Astrocyte of the hippocampus (primary cell): ENCODE measurements at places on chromosomes 4 and X.

DNA sequence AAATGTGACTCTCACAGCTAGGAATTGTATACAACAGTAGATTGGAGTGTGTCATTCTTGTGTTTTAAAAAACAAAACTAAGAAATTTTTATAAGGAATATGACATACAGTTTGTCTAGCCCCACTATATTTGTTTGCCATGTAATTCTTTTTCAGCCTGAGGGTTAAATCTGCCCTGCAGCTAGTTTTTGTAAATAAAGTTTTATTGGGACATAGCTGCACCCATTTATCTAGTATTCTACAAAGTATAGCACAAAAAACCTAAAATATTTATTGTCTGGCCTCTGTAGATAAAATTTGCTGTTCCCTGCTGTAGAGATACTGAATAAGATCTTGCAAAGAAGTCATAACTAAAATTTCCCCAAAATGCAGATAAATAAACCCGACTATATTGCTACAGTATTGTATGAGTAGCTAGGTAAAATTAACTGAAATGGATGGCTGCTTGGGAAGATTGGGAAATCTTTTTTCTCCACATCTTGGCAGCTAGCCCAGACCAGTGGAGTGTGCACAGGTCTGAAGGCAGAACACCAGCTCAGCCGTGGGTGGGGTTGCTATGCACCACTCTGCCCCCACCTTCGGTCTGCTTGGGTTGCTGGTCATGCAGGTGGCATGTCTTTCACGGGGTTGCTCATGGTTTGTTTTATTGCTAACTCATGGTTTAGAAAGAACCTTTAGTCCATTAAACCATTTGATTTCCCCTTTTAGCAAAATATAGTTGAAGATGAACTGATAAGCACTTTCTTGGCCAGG lies 127.9 kb downstream of the KLHL8 start:
- DNase-seq, result peak; percentile 85

- DNase-seq, result no peak
These were observed 546.3 kb downstream of the MAGEB5 start for GRCh38 chrX:26762253-26762652.

DNA sequence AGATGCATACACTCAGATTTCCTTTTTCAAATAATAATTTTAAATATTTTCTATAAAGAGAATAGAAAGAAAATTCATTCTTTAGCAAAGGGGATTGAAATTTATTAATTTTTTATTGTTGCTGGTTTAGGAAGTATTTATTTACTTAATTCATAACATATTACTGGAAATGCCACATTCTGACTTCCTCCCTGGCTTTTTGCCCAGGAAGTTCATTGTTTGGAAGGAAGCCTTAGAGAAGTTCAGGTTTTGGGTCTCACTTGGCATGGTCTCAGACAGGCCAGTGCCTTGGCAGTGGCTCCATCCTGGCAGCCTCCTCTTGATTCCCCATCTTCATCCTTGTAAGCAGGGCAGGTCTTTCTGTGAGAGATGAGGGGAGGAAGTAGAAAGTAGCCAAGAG lies 50.5 kb downstream of the IL15 start:
- DNase-seq, result peak; percentile 7

DNA sequence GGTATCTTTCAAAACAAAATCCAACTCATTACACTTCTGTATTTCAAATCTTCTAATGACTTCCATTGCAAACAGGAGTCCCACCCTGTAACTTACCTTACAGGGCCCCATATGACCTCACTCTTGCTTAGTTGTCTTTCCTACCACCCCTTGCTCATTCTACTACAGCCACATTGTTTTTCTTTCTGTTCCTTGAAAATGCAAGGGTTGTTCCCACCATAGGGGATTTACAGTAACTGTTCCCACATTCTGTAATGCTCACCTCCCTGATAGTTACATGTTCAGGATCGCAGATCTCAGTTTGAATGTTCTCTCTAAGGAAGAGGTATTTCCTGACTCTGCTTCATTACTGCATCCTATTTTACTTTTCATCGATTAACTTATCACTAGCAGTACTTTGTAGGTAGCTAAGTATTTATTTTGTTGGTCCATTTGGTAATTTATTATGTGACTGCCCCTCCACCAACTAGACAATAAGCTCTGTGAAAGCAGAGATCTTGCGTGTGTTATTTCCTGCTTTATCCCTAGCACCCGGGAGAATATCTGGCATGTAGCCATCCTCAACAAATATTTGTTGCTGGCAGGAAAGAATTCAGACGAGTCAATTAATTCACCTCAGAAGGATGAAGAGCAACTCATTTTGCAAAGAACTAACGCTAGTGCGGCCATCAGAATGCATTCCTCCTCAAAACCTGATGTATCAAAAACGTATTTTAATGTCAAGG lies 21.4 kb downstream of the MAOB start:
- peak; percentile 74 for DNase-seq

- no peak for DNase-seq
These were observed 179.2 kb downstream of the TBCK start for GRCh38 chr4:106136777-106137331.

DNA sequence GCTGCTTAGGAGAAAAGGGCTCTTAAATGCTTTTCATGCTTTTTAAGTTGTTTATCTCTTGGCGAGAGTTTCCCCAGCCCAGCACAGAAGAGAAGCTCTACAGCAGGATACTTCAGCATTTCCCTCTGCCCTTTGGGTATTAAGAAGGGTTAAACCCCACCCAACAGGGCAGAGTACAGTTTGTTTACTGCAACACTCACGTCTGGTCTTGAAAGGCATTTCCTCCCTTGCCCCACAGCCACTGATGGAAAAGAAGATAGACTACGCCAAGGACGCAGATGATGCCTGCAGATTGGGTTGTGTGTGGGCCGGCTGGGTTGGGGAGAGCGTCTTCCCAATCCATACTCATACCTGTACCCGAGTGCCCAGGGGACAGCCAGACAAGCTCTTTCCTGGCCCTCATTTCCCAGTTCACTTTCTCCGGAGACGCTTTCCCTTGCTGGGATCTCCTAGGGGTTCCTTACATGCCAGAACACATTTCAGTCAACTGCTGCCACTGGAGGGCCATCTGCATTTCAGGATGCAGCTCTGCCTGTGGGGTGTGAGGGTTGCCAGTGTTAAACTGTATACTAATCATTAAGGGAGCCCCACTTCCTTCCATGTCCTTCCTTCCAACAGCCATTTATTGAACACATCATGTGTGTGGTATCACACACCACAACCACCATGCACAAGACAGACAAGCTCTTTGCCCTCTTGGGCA lies 96.5 kb upstream of the DHX15 start:
- DNase-seq, result no peak

DNA sequence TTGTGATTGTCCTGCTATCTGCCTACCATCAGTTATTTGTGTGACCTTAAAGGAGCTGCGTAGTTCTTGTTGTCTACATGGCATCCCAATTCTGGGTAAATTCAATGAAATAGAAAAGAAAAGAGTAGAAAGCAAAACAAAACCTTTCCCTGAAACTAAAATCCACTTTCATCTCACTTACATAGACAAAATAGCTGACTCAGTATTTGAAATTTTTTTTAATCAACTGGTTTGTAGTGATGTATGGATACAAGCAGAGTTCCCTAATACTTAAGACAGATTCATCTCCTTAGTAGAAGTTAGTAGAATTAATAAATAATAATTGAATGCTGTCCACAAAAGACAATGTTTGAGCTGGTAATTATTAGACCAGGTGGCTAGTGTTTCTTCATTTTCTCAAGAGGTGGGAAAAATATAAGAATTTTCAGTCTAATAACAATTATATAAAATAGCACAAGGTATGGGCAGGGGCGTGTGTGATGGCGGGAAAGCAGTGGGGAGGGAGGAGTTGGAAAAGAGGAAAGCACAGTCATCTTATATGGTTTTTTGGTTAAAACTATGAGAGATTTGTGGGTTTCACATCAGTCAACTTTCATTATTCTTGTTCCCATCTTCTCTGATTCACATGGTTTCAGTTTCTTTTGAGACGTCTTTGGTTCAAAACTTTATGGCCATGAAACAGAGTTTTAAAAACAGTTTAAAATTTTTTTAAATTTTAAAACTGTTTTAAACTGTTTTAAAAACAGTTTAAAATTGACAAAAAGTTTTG lies 275.2 kb downstream of the SPRY1 start:
- no peak for DNase-seq
